ENCODE measurements at places on chromosomes 5 and 9.
A peak's percentile ranks its signal among the peaks of the same experiment; 100 is the strongest.

GRCh38 chr9:16485575-16486321 lies 384.7 kb downstream of the BNC2 start:
- no peak for DNase-seq

GRCh38 chr9:120974921-120975320 lies 48.3 kb upstream of the TRAF1 start:
- no peak for DNase-seq

- no peak for DNase-seq
Observed at GRCh38 chr5:157108976-157109375, at the start of gene HAVCR2. Gene HAVCR2 (minus strand): TSS chr5:157109044. CDS start chr5:157108983, 61 bp downstream.

GRCh38 chr5:65142511-65143011 lies 339.2 kb downstream of the ADAMTS6 start:
- no peak for DNase-seq

GRCh38 chr5:155069961-155070360 lies 56.4 kb downstream of the KIF4B start:
- no peak for DNase-seq

- no peak for DNase-seq
Observed at GRCh38 chr9:77276799-77277198, 99.5 kb downstream of the VPS13A start.

GRCh38 chr9:82593501-82593900 lies 469.4 kb downstream of the RASEF start:
- DNase-seq: no peak

GRCh38 chr5:1502046-1502736 lies 21.6 kb downstream of the LPCAT1 start:
- DNase-seq: no peak

DNA sequence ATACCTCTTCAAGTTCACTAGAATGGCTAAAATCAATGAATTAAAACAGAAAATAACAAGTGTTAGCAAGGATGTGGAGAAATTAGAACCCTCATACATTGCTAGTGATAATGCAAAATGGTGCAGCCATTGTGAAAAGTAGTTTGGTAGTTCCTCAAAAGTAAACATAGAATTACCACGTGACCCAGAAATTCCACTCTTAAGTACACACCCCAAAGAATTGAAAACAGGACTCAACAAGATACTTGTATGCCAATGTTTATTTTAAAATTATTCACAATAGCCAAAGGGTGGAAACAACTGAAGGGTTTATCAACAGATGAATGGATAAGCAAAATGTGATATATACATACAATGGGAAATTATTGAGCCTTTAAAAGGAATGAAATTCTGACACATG lies 70.3 kb downstream of the BARX1 start:
- DNase-seq: no peak

- DNase-seq: no peak
Observed at GRCh38 chr9:98992885-98993569, 49.3 kb downstream of the COL15A1 start.

GRCh38 chr5:168921147-168921866 lies 342.1 kb upstream of the PANK3 start:
- DNase-seq: no peak

DNA sequence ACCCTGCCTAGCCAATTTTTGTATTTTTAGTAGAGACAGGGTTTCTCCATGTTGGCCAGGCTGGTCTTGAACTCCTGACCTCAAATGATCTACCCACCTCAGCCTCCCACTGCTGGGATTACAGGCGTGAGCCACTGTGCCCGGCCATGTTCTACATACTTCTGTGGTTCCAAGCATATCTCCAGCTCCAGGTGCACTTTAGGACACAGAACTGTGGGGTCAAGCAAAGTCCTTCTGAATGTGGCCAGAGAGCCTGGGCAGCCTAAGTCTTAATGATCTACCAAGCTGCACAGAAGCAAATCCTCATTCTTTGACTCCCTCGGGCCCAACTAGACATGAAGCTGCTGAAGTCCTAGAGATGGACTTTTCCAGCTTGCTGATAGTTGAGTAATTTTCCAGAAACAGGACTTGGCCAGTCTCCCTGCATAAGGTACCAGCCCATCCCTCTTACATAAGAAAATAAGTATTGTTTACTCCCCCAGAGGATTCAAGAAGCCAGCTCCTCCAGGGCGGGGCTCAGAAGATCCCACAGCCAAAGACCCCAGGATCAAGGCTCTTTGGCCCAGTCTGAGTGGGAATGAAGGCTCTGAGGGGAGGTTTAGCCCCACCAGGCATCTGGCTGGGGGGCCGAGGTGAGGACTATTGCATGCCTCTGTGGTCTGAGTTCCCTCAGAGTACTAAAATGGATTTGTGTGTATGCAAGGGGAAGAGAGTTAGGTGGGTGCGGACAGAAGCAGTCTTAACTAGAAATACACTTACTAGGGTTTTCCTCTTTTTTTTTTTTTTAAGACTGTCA lies 8.7 kb downstream of the CLTB start:
- no peak for DNase-seq

- DNase-seq: no peak
Observed at GRCh38 chr5:160312134-160312959, at the start of gene CCNJL. Gene CCNJL (minus strand): TSS chr5:160312564. CDS start chr5:160311923, 641 bp downstream.

GRCh38 chr5:175623088-175623487 lies 34.8 kb upstream of the HRH2 start:
- DNase-seq: no peak

GRCh38 chr9:129242191-129242941 lies 64.3 kb upstream of the IER5L start:
- no peak for DNase-seq

GRCh38 chr9:113480612-113481011 lies 17.1 kb downstream of the RGS3 start:
- DNase-seq: no peak

DNA sequence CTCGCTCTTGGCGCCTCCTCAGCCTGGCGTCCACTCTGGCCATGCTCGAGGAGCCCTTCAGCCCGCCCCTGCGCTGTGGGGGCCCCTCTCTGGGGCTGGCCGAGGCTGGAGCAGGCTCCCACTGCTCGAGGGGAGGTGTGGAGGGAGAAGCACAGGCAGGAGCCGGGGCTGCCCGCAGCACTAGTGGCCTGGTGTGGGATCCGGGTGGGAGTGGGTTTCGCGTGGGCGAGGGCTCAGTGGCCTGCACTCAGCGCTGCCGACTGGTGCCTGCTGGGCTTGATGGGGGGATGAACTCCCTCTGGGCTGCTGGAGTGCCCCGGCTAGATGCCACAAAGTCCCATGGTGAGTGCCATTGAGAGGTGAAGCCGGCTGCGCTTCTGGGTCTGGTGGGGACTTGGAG lies 4.4 kb upstream of the HSPA4 start:
- no peak for DNase-seq

DNA sequence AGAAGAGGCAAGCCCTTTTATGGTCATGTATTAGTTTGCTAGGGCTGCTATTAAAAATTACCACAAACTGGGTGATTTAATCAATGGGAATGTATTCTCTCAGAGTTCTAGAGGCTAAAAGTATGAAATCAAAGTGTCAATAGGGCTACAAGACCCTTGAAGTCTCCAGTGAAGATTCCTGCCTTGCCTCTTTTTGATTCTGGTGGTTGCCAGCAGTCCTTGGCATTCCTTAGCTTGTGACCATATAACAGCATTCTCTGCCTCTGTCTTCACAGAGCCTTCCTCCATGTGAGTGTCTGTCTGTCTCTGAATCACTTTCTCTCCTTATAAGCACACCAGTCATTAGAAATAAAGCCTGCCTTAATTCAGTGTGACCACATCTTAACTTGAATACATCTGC lies 282.7 kb downstream of the KCNN2 start:
- no peak for DNase-seq

- DNase-seq: no peak
Observed at GRCh38 chr9:131669269-131670157, 70.4 kb downstream of the RAPGEF1 start.

DNA sequence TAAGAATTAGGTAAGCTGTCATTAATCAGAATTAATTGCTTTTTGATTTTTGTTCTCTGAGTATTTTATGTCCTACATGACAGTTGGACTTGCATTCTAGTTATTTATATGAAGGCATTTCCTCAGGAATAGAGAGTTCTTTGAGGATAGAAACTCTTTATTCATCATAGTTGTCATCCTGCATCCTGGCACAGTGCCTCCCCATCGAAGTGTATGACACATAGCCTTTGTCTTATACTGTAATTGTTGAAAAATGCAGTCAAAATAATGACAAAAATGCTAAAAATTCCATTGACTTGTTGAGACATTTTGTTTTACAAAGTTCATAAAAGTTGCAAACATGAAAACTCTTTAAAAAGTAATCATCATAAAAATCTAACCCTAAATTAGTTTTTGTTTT lies 36.5 kb downstream of the CFAP95 start:
- no peak for DNase-seq

GRCh38 chr9:103574056-103574455 lies 520.1 kb upstream of the SMC2 start:
- no peak for DNase-seq

- no peak for DNase-seq
Observed at GRCh38 chr5:149282027-149282965, 10.6 kb downstream of the AFAP1L1 start.

DNA sequence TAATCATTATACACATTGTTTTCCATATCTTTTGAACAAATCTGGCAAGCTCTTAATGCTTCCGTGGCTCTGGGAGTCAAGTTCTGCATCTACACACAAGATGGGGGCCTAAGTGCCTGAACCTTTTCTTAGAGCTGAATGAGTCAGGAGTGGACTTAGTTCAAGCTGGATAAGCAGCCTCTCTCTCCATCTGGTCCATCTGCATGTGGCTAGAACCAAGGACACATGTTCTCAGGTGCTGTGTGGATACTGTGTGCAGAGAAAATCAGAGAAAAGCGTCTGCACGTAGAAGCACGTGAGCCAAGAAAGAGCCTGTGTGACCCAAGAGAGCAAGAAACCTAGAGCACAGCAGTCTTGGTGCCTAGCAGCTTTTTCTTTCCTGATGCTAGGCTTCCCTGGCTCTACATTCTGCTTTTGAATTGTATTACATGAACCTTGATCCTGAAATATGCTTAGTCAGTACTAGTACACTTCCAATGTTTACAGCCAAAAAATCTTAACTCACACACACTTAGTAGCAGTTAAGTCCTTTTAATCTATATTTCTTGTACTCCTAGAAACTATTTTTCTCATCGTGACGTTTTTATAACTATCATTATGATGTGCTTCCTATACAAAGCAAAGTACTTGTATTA lies 1798.9 kb downstream of the MAT2B start:
- DNase-seq: no peak

GRCh38 chr5:96572864-96573512 lies 89.2 kb upstream of the CAST start:
- DNase-seq: no peak

DNA sequence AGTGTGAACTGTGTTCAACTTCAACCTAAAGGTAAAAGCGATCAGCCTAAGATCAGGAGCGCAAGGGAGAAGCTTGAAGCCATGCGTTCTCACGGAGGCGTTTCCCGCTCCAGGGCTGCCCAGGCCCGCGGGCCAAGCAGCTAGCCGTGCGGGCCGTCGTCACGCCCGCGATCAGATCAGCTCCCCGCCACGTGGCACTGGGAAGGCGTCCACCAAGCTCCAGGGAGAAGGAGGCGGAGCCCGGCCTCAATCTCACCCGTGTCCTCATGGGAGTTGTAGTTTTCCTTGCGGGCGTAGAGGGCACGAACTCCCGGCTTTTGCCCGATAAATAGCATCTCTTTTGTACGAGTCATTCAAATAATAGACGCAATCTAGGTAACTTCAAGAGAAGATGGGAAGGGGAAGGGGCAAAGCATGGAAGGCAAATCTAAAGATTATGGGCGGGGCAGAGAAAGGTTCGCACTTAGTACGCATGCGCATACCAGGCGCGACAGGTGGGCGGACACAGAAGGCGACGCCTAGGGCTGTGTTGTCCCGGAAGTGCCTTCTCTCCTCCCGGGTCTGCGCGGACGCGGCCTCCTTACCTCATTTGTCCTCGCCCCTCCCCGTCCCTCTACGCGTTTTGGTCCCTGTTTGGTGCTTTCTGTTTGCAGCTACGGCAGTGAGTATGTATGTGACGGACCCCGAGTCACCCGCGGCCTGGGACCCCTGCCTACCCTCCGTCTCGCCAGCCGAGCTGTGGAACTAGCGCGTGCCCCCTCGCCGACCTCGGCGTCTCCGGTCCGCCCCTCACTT lies 40.8 kb upstream of the ZCCHC7 start:
- peak; percentile 37 for DNase-seq

GRCh38 chr9:4700091-4700490 lies 20.7 kb downstream of the CDC37L1 start:
- no peak for DNase-seq

DNA sequence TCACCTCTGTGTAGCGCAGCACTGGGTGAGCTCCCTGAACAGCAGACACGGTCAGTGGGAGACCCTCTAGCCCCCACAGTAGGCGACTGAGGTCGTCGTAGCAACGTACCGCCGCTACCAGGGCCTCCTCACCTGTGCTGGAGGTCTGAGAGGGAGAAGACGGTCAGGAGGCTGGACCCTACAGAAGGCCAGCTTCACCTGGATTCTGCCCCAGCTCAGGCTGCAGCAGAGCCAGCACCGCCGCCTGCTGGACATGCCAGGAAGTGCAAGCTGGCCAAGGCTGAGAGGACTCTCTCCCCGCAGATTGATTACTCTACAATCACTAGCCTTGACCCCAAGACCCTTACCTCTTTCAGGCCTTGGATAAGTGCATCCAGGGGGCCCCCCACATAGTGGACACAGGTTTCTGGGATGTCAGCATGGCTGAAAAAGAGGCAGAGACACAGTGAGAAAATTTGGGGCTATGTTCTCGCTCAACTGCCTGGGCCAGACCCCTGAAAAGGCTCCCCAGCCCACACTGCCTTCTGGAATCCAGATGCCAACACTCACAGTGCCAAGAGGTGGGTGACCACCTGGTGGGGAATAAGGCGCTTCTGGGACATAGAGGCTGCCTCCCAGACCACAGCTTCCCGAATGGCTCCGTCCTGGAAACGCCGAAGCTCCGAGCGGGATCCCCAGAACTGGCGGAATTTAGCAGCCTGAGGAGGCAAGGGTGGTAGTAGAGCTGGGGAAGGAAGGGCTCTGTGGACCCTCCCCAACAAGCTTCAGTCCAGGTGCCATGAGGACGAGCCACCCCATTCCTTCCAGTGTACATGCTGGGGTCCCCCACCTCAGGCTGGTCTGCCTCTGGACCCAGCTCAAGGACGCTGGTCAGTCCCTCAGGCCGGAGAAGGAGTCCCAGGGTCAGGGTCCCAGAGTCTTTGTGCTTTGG lies 6.9 kb downstream of the NOL6 start:
- no peak for DNase-seq
